Activated T-helper 1 cell treated with anti-CD3 and anti-CD28 coated beads, Interleukin-12 subunit alpha, Interleukin-12 subunit beta, Interleukin-2, Interleukin-4 antibody, amounts not matched to agents 30 ng/mL and 10 ng/mL and 1 ng/mL, durations not matched to agents 14 hours and 24 hours and 36 hours (primary cell): ENCODE measurements at places on chromosomes 4 and X. TPM values are rescaled to one million over a fixed set of nuclear protein-coding genes. Genes with fewer than 3 reads are reported as not detected.
A peak's percentile ranks its signal among the peaks of the same experiment; 100 is the strongest.

DNA sequence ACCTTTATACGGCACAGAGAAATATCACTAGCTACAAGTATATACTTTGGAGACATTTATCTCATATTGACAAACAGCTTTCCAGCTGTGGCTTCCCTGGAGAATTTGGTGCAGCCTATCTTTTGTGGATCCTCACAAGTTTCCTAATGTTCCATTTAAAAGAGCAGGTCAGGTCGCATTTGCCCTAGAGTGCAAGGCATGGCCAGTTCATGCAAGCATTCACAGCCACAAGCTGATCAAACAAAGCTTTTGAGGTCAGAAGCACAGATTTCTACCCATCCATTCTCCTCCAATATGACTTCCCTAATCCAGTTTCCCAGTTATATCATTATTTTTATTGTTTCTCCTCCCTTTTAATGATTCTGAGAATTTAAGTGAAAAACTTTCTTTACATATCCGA, 1008.4 kb upstream of the AGA start:
- no peak for DNase-seq

- no peak for DNase-seq
Observed at GRCh38 chr4:56662782-56663468, 18.2 kb downstream of the HOPX start.

Gene STPG2
- not detected in 2 replicates for total RNA-seq

DNA sequence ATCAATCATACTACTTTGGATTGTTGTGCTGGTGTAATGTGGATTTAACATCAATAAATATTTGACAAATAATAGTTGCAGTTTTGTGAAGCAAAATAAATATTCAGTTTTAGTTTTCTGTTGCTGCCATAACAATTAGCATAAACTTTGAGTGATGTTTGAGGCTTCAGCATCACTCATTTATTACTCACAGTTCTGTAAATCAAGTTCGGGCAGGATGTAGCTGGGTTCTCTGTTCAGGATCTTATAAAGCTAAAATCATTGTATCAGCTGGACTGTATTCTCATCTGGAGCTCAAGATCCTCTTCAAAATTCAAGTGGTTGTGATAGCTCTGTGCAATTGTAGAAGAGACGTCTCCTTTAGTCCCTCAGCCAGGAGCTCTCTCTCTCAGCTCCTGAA, 81.7 kb downstream of the CBR4 start:
- no peak for DNase-seq

Gene SLBP
- 136 and 140 TPM in 2 replicates for total RNA-seq

- no peak for DNase-seq
Observed at GRCh38 chr4:78446619-78447018, 105.0 kb upstream of the ANXA3 start.

DNA sequence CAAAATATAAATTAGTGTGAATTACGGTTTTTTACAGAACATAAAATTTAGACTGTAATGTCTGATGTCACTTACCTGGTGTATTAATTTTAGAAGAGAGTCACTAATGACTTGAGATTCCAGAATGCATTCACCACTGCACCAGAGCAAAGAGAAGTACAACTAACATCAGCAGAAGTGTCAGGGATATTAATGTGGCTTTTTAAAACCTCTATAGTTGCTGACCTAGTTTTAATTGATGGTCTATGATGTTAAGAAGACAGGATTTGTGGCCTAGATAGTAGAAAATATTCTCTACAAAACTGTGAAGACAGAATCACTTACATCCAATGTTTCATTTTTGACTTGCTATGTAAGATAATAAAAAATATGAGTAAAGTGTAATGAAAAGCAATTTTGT, 1181.6 kb downstream of the RAPGEF2 start:
- no peak for DNase-seq

DNA sequence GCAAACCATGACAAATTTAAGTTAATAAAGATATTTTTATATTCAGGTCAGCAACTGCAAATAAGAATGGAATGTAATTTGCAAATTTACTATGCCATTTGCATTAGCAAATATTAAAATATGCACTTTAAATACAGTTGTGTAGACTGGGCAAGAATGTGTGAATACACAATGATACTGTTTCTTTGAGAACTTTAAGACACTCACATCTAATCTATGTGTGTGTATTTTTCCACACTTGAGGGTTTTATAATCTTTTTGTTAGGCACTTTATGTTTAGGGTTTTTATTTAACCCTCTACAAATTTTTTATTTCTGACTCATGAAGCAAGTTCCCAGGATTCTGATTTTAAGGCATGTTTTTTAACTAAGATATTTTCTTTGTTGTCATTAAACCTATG, 23.9 kb upstream of the NDNF start:
- DNase-seq: no peak

DNA sequence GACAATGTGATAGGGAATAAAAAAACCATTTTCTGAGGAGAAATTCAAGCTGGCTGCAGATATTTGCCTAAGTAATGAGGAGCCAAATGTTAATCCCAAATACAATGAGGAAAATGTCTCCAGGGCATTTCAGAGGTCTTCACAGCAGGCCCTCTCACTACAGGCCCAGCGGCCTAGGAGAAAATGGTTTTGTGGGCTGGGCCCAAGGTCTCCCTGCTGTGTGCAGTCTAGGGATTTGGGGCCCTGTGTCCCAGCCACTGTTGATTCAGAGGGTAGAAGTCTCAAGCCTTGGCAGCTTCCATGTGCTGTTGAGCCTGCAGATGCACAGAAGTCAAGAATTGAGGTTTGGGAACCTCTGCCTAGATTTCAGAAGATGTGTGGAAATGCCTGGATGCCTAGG, 778.7 kb downstream of the CENPC start:
- DNase-seq: no peak

DNA sequence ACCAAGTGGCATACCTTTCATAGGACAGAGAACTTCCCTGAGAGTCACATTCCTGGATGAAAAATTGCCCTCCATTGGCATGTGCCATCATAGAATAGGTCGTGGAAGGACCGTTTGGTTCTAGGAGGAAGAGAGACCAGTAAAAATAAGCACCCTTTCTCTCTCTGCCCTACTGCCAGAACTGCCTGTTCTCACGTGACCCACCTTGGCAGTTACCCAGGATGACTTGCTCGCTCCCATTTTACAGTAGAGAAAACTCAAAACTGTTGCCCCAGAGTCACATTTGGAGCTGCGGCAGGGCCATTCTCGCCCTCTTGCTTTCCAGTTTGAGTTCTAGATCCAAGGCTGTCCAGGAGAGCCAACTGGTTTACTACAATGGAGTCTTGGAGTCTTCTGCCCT, 1.1 kb upstream of the NLGN3 start:
- DNase-seq: no peak

DNA sequence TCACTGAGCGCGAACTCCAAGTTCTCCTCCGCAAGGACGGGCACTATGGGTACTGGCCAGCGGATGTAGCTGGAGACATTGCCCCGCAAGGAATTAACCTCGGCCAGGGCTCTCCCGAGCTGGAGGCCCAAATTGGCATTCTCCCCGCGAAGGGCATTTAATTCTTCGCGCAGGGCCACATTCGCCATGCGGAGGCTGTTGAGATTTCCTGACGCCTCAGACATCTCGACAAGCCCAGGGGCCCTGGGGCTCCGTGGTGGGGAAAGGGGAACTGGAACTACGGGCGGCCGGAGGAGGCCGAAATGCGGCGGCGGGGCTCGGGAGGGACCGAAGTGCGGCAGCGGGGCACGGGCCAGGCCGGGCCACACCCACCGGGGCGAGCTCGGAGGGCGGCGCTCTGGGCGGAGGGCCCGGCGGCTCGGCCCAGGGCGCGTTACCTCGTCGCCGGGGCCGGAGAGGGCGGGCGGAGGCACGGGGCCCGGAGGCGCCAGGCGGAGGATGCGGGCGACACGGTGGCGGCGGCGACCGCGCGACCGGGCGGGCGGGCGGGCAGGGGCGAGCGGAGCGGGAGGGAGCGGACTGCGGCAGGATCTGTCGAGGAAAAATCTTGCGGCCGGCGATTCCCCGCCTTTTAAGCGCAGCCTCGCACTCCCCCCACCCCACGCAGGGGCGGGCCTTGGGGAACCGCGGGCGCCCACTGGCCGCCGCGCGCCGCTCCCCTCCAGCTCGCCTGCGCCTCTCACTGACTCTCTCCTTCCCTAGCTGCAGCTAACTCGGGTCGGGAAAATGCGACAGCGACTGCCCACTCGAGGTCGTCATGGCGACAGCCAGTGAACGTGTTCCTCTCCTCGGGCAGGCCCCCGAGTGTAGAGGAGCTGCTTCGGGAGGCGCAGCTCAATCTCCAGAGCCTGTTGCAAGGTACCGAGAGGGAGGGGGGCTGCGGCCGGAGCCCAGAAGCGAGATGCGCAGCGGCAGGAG, at the start of gene RTL5:
Gene RTL5, minus strand, starts transcription at position 599 of the 978 bp plus-strand sequence.
- DNase-seq: no peak

GRCh38 chr4:7244751-7245320, 52.5 kb downstream of the SORCS2 start:
- no peak for DNase-seq

Gene GABRQ
- total RNA-seq: not detected in 2 replicates

Gene MXRA5
- not detected in 2 replicates for total RNA-seq

Gene MGAT4D
- not detected in 2 replicates for total RNA-seq

DNA sequence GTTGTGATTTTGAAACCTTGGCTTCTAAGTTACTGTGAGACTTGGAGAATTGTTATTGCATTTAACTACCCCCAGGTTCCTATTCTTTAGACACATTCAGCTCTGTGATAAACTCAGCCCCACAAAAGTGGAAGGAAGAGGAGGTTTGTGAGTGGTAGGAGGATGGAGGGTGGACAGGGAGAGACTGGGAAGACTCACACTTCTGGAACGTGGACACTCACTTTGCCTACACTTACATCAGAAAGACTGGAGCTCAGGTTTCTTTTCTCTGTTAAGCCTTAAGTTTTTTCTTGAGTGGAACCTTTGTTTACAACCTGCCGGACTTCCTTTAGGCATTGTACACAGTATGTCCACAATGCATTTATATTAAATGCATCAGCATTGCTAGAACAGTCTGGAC, 99.0 kb downstream of the AREG start:
- no peak for DNase-seq

DNA sequence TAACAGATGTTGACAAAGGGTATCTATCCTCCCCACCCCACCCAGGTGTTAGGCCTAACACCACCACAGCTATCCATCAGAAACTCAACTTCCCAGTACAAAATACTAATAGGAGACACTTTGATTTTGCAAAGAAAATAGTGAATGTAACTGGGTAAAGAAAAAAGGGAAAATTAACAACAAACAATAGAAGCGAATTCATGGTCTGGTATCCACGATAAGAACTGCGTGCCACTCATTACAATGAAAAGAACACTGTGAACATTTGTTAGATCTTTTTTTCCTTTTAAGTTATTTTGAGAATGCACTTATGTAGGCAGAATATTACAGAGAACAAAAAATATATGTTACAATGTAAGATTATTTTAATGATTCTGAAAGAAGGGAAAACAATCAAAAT, 12.0 kb downstream of the TSPAN5 start:
- no peak for DNase-seq

Gene CCNB3
- total RNA-seq: 0.64 and 0.80 TPM in 2 replicates

DNA sequence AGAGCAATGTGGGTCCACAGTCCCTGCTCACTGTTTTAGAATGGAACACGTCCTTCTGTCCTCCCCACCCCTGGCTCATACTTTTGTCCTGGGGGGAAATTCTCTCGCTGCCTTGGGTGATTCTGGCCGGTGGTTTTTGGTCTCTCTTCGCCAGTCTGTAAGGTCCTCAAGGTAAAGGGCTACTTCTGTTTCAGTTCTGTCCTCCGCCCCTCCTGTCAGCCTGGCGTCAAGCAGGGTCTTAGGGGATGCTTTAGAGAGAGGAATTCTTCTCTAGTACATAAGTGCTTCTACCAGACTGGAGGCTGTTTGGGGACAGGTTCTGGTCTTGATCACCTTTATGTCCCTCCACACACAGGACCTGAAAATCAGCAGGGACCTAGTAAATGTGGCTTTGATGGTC, 617 bp upstream of the MRFAP1L1 start:
- no peak for DNase-seq

- DNase-seq: peak; percentile 21
Observed at GRCh38 chr4:3202836-3203820, 45.8 kb upstream of the MSANTD1 start.

Gene MID1IP1
- total RNA-seq: 106 and 108 TPM in 2 replicates

GRCh38 chr4:106773076-106773905, 262.8 kb downstream of the DKK2 start:
- DNase-seq: no peak

DNA sequence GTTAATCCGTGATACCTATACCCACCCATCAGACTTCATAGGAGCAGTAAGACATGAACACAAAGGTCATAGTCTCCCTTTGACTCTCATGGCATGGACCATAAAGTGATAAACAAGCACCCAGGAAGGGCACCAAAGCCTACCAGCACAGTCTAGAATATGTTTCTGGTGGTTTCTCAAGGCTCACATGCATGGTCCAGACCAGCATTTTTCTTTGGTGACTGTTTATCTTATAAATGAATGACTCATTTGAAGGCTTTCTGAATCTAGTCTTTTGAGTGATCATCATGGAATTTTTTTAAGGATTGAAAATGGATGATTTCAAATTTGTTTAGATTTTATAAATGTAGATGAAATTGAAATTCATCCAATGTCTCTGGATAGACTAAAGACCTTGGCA, 32.0 kb upstream of the AMELX start:
- DNase-seq: no peak
